ENCODE measurements at places on chromosomes 1 and 21.
A peak's percentile ranks its signal among the peaks of the same experiment; 100 is the strongest.

DNA sequence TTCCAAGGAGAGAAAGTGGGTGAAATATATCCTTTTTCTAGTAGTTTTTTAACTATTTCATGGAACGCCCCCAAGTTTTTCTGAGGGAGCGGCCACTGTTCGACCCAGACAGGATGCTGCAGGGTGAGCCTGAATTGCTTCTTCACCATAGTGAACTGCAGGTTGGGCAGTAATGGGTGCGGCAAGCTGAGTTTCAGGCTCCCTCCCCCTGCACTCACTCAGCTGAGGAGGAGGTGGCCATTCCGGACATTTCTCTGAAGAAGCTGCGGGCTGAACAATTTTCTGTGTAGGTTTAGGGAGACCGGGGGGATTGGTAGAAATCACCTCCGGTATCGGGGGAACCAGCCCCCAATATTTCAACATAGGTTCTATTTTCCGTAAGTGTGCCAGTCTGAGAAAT, 8.2 kb downstream of the DAP3 start:
- H3K36me3 ChIP-seq = peaks cover 27% of the 10 kb centered on the region
- H3K4me1 ChIP-seq = peaks cover 7% of the 10 kb centered on the region
- no peak overlapping the region for H3K4me3 ChIP-seq
- H3K27me3 ChIP-seq = no peaks in the 10 kb centered on the region
- no peak for DNase-seq

DNA sequence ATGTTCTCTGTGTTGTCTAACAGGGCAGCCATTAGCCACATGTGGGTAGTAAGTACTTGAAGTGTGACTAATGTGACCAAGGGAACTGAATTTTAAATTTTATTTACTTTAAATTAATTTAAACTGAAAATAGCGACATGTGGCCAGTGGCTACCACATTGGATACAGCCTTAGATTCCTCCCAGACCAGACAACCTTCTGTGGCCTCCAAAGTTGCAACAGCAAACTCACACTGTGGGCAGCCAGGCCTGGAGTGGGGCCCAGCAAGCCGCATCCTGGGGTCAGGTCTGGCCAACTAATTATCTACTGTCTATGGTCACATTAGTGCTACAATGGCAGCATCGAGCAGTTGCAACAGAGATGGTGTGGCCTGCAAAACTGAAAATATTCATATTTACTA, 11.7 kb downstream of the EIF2D start:
- no peak for DNase-seq
- no peak overlapping the region for H3K4me3 ChIP-seq
- no peaks in the 10 kb centered on the region for H3K4me1 ChIP-seq
- H3K36me3 ChIP-seq = peaks cover 86% of the 10 kb centered on the region
- H3K27me3 ChIP-seq = no peaks in the 10 kb centered on the region
- H3K27ac ChIP-seq = no peak overlapping the region

- no peaks in the 10 kb centered on the region for H3K27me3 ChIP-seq
- H3K27ac ChIP-seq = peak overlapping the region; percentile 75
- peaks cover 67% of the 10 kb centered on the region for H3K4me1 ChIP-seq
- no peaks in the 10 kb centered on the region for H3K36me3 ChIP-seq
- no peak overlapping the region for H3K4me3 ChIP-seq
Measured at GRCh38 chr1:108082001-108082400, 117.0 kb upstream of the VAV3 start.

GRCh38 chr1:179598631-179599030, 7.0 kb downstream of the TDRD5 start:
- no peak for DNase-seq
- peaks cover 5% of the 10 kb centered on the region for H3K27me3 ChIP-seq
- no peak overlapping the region for H3K4me3 ChIP-seq
- no peak overlapping the region for H3K27ac ChIP-seq
- no peaks in the 10 kb centered on the region for H3K36me3 ChIP-seq

GRCh38 chr1:175116210-175116798, 48.7 kb downstream of the TNN start:
- H3K4me1 ChIP-seq = no peaks in the 10 kb centered on the region
- no peak overlapping the region for H3K4me3 ChIP-seq
- no peaks in the 10 kb centered on the region for H3K36me3 ChIP-seq
- H3K27ac ChIP-seq = no peak overlapping the region
- H3K27me3 ChIP-seq = no peaks in the 10 kb centered on the region
- no peak for DNase-seq

GRCh38 chr1:44016890-44017400, 14.3 kb downstream of the SLC6A9 start:
- no peaks in the 10 kb centered on the region for H3K4me1 ChIP-seq
- no peak overlapping the region for H3K27ac ChIP-seq
- no peaks in the 10 kb centered on the region for H3K27me3 ChIP-seq
- no peaks in the 10 kb centered on the region for H3K36me3 ChIP-seq

DNA sequence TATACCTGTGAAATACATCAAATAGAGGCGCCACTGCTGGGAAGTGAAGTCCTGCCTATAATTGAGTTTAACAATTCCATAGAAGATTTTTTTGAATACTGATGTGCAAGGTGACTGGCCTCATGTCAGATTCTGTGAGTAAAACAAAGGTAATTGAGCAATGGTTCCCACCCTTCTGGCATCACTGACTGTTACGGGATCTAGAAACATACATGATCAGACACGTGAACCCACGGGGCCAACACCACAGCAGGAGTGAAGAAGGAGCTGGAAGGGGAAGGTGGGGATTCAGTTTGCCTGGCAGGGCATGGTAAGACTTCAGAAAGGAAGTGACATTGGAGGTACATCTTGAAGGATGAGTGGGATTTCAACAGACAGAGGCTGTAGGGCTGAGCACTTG, 270.2 kb downstream of the DISC1 start:
- no peaks in the 10 kb centered on the region for H3K27me3 ChIP-seq
- no peak overlapping the region for H3K4me3 ChIP-seq
- no peak for DNase-seq
- no peak overlapping the region for H3K27ac ChIP-seq
- no peaks in the 10 kb centered on the region for H3K36me3 ChIP-seq
